ENCODE measurements at places on chromosomes 5 and 9. TPM values are rescaled to one million over a fixed set of nuclear protein-coding genes. Genes with fewer than 3 reads are reported as not detected.

PCDHA2 gene
- total RNA-seq, result not detected

CDX1 gene
- total RNA-seq, result 0.13 TPM

GMCL2 gene
- total RNA-seq, result not detected

IL33 gene
- not detected for total RNA-seq

NR5A1 gene
- 0.16 TPM for total RNA-seq

FOXD1 gene
- not detected for total RNA-seq

DIPK1B gene
- total RNA-seq, result 0.16 TPM

IL4 gene
- 17.9 TPM for total RNA-seq

PTGER4 gene
- 188 TPM for total RNA-seq

PHF24 gene
- total RNA-seq, result 0.55 TPM

ZDHHC21 gene
- 5.0 TPM for total RNA-seq
